G401 (cell line): ENCODE measurements at places on chromosomes 16 and 17. TPM values are rescaled to one million over a fixed set of nuclear protein-coding genes. Genes with fewer than 3 reads are reported as not detected.

GRCh38 chr17:67067571-67068482 is 23.5 kb downstream of the CACNG1 start:
- no peak for DNase-seq

- DNase-seq = no peak
These were observed 100.6 kb upstream of the ZNF750 start for GRCh38 chr17:82940226-82941020.

DNA sequence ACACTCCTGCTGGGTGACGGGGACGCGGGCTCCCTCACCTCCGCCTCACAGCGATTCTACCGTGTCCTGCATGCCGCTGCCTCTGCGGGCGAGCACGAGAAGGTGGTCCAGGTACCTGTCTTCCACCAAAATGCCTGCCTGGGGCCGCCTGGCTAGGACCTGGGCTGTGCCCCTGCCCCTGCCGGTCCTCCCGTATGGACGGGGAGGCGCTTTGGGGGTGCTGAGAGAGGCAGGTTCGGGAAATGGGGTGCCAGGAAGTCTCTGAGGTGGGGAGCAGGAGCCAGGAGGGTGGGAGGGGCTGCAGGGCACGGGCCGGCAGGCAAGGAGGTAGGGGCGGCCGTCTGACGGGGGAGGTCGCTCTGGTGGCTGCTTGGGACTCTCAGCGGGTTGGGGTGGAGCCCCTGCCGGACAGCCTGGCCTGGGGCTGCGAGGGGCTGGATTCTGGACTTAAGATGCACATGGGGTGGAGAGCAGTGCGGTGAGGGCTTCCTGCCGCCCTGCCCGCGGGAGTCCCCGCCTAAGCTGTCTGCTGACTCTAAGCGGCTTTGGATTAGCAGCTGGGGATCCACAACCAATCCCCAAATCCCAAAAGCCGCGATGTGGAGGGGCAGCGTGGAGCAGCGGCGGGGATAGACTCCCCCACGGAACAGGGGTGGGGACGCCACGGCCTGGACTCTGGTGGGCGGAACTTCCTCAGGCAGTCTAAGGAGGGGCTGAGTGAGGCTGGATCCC is 5.8 kb downstream of the CHTF18 start:
- DNase-seq = no peak

DNA sequence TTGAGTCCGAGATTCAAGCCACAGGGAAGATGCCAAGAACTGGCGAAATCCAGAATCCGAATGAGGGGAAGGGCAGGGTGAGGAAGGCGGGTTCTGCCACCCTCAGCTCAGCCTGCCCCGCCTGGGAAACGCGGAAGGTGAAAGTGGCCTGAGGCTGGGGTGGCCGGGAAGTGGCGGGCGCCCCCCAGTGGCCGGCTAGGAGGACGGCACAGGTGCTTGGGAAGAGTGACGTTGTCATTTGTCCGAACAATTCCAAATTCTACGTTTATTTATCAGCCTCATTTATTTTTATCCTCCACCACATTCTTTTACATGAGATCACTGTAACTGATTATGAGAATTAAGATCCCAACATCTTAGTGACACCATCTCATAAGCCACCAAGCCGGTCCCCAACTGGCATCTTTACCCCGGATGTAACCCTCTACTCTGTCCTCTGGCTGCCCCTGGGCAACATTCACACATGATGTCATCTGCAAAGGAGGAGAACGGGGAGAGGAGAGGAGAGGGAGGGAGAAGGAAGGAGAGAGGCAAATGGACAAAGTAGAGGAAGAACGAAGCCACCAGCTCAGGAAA is 21.3 kb downstream of the SRCIN1 start:
- DNase-seq = peak; percentile 84

GRCh38 chr16:11299865-11300559 is 18.9 kb upstream of the PRM1 start:
- DNase-seq = no peak

DNA sequence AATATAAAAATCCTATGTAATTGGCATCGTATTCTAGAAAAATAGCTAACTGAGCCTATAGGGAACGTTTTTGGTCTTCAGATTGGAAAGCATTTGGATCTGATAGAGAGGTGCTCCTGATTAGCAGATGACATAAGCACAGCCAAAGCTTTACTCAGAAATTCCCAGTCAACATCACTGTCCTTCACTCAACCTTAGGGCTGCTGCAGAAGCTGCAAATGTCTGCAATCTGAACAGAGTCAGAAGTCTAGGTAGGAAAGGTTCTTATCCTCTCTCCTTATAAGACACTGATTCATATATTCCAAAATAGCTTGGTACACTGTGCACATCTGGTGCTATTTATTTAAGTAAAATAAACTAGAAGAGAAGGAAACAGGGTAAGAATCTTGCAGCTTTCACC is 19.2 kb downstream of the STRADA start:
- no peak for DNase-seq

- DNase-seq = no peak
These were observed 4.5 kb downstream of the SLC13A2 start for GRCh38 chr17:28477928-28478327.

DNA sequence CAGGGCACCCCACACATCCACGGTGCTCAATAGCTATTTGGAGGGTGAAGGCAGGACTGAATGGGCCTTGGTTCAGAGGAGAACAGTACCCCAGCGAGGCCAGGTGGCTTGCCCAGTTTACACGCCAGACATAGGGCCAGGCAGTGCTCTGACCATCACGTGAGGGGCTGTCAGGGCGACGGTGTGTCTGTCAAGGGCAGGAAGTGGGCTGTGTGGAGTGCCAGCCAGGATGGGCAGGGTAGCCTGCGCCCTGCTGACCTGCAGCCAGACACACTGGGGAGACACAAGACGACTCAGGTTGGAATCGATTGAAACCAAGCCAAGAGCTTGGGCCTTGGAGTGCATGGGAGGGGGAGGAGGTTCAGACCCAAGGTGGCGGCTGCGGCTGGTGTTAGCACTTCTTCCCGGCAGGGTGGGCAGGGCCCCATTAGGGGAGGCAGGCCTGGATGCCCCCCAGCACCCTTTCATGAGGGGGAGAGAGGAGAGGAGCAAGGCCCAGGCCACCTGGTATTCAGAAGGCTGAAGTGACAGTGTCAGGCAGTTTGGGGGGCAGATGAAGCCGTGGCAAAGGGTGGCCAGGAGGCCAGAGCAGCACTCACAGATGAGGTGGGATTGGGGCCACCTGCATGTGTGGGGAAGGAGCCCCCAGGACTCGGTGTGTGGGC is 68.2 kb downstream of the SREBF1 start:
- no peak for DNase-seq

Gene NGFR
- total RNA-seq = 2.7 and 3.9 TPM in 2 replicates

Gene CLEC19A
- total RNA-seq = not detected in 2 replicates

Gene DNASE1L2
- 0.20 and 0.62 TPM in 2 replicates for total RNA-seq

Gene CORO6
- total RNA-seq = 3.6 and 9.7 TPM in 2 replicates

Gene RTN4RL1
- total RNA-seq = 65.0 and 65.6 TPM in 2 replicates

Gene TBC1D24
- total RNA-seq = 9.4 and 13.0 TPM in 2 replicates

Gene TXNDC11
- total RNA-seq = 25.4 and 31.9 TPM in 2 replicates
